CD4-positive, alpha-beta T cell treated with Interferon alpha-2 for 1 hour (primary cell): ENCODE measurements at places on chromosomes 13 and 19.

GRCh38 chr13:91245288-91245687 is 102.2 kb upstream of the MIR17HG start:
- DNase-seq = no peak

DNA sequence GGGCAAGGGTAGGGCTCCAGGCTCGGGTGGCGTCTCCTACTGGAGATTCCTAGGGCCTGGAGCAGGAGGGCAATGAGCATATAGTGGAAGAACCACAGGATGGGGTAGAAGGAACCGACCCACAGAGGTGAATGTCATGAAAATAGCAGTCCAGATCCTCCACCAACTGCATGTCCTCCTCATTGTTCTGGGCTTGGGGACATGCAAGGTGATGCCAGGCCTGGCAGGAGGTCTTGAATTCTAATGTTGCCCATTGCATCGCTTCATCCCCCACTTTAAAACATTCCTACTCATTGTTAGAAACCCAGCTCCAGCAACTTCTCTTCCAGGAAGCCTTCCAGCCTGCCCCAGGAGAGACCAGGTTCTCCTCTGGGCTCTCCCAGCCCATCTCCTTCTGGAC is 49.4 kb downstream of the OR10H4 start:
- DNase-seq = no peak

DNA sequence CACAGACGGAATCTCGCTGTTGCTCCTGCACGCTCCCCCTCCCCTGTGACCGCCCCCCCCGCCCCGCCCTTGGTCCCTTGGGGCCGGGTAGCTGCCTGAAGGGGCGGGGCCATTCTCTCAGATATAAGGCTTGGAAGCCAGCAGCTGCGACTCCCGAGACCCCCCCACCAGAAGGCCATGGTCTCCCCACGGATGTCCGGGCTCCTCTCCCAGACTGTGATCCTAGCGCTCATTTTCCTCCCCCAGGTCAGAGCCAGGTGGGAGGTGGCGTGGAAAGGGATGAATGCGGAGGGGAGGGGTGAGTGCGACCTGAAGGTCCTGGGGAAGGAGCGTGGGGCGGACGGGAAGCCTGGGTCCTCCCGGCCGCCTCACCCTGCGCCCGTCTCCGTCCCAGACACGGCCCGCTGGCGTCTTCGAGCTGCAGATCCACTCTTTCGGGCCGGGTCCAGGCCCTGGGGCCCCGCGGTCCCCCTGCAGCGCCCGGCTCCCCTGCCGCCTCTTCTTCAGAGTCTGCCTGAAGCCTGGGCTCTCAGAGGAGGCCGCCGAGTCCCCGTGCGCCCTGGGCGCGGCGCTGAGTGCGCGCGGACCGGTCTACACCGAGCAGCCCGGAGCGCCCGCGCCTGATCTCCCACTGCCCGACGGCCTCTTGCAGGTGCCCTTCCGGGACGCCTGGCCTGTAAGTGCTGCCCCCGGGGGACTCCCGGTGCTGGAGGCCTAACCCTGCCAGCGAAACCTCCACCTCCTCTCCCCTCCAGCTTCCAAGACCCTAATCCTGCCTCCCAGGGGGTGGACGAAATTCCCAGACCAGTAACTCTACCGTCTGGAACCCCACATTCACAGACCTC is at the start of gene DLL3:
TSS of gene DLL3 (plus strand) at position 150 of the 845 bp plus-strand sequence. CDS start at position 178, 28 bp downstream.
- no peak for DNase-seq

- no peak for DNase-seq
Observed at GRCh38 chr13:109859898-109860297, 73.5 kb upstream of the IRS2 start.

GRCh38 chr13:38372820-38373383 is 23.3 kb downstream of the UFM1 start:
- no peak for DNase-seq

DNA sequence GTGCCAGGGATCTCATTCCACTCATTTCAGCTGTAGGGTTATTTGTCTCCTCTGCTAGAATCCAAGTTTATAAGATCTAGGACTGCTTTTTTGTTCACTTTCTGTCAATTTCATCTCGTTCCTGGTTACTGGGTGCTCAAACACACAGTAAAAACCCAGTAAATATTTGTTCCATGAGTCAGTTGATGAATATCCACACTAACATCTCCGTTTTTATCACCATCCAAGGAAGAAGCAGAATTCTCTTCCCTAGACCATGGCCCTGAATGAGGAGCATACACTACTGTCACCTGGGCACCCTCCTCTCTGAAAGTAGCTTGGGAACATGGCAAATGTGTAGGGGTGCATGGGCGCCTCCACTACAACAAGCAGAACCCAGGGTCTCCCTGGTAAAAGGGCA is 390.8 kb downstream of the FOXO1 start:
- no peak for DNase-seq

DNA sequence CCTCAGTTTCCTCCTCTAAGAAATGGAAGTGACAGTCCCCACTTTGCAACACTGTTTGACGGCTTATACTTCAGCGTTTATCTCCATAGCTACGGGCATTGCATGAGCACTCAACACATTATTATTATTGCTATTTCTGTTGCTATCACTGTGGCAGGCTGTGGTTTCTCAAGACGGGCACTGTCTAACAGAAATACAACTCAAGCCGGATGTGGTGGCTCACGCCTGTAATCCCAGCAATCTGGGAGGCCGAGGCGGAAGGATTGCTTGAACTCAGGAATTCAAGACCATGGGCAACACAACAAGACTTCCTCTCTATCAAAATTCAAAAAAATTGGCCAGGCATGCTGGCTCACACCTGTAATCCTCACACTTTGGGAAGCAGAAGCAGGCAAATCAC is 4.9 kb upstream of the ZSWIM4 start:
- peak; percentile 73 for DNase-seq

- peak; percentile 63 for DNase-seq
Observed at GRCh38 chr13:40206241-40207000, 460.0 kb downstream of the FOXO1 start.

DNA sequence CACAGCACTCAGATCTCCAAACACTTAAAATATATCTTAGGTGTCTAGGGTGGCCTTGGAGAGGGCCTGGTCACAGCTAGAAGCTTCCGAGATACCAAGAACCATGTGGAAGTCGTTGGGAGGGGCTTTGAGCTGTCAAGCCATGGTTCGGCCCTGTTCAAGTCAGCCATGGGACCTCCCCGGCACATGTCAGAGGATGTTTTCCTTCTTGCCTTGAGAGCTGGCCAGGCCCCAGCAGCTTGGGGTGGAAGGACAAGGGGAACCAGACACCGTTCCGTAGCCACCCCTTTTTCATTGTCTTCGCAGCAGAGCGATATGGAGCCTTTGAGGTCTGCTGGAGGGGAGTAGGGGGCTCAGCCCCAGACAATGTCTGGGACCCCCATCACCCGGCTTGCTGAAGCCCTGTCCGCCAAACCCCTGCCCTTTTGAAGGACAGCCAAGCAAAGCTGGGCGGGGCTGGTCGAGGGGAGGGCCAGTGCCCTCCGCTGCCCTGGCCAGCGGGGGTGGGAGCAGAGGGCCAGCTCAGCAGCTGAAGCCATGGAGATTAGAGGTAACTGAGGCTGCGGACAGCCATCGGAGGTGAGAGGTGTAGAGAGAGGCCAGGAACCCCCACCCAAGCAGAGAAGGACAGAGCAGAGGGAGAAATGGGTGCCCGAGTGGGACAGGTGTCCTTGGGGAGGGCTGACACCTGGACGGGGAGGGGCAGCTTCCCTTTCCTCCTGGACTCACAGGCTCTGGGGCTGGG is 435 bp downstream of the KLK11 start:
- no peak for DNase-seq

DNA sequence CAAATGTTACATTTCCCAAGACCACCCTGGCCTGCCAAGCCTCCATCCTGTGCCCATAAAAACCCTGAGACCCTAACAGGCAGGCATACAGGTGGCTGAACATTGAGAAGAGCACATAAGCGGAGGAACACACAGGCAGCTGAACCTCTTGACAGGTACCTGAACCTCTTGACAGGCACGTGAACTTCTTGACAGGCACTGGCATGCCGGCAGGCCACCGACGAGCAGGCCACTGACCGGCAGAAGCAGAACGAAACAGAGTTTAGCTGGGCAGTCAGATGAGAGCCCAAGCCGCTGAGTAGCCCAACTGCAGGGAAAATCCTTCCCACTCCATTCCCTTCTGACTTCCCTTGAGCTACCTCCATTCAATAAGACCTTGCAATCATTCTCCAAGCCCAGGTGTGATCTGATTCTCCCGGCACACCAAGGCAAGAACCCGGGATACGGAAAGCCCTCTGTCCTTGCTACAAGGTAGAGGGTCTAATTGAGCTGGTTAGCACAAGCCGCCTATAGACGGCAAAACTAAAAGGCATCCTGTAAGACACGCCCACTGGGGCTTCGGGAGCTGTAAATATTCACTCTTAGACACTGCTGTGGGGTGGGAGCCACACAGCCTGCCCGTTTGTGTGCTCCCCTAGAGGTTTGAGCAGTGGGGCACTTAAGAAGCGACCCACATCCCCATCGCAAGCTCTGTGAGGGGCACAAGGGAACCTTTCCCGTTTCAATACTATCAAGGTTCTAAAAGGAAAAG is 2613.9 kb upstream of the PCDH20 start:
- no peak for DNase-seq

- DNase-seq = no peak
Observed at GRCh38 chr13:36212789-36213188, 1.6 kb downstream of the SOHLH2 start.

GRCh38 chr13:38630780-38631179 is 56.1 kb upstream of the FREM2 start:
- no peak for DNase-seq
